ENCODE measurements at places on chromosomes 3 and 15. TPM values are rescaled to one million over a fixed set of nuclear protein-coding genes. Genes with fewer than 3 reads are reported as not detected.

The ZFAND6 gene
- total RNA-seq, result 227 TPM

The ALS2CL gene
- total RNA-seq, result 3.9 TPM

The GMPS gene
- 50.8 TPM for total RNA-seq

The IMPG2 gene
- 0.61 TPM for total RNA-seq

The TIMP4 gene
- total RNA-seq, result not detected

The CLDN16 gene
- total RNA-seq, result under 0.01 TPM

The RLBP1 gene
- not detected for total RNA-seq

The ELP6 gene
- total RNA-seq, result 32.2 TPM

The NPAP1 gene
- not detected for total RNA-seq

The ATP13A5 gene
- total RNA-seq, result not detected
